ENCODE measurements at places on chromosomes 1 and 21. TPM values are rescaled to one million over a fixed set of nuclear protein-coding genes. Genes with fewer than 3 reads are reported as not detected.

DNA sequence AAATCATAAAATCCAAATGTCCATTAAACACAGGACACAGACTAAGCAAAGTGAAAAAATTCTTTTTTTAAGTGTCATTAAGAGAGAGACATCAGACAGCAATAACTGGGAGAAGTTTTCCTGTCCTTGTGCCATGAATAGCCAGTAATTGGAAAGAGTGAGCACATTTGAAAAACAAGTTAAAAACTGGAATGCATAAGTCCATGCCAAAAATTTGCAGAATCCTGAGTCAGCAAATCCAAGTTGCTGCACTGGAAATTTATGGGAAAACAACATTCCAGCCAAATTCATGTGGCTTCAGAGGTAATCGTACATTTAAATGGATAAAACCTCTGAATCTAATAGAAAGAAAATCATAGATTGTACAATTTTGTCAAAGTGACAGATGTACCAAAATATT, 291.4 kb downstream of the LRRC40 start:
- DNase-seq: peak; percentile 14
- H3K27ac ChIP-seq: no peak overlapping the region
- no peaks in the 10 kb centered on the region for H3K36me3 ChIP-seq
- no peaks in the 10 kb centered on the region for H3K27me3 ChIP-seq

GRCh38 chr1:231634323-231635013, 7.9 kb downstream of the DISC1 start:
- no peaks in the 10 kb centered on the region for H3K4me1 ChIP-seq
- DNase-seq: no peak
- H3K27me3 ChIP-seq: no peaks in the 10 kb centered on the region
- H3K27ac ChIP-seq: no peak overlapping the region
- H3K4me3 ChIP-seq: no peak overlapping the region
- H3K36me3 ChIP-seq: no peaks in the 10 kb centered on the region

- no peaks in the 10 kb centered on the region for H3K36me3 ChIP-seq
- no peak overlapping the region for H3K4me3 ChIP-seq
- no peaks in the 10 kb centered on the region for H3K4me1 ChIP-seq
Measured at GRCh38 chr1:118210723-118211110, 25.7 kb upstream of the SPAG17 start.

GRCh38 chr1:90919900-90920299, 101.9 kb downstream of the ZNF644 start:
- no peaks in the 10 kb centered on the region for H3K36me3 ChIP-seq
- no peak overlapping the region for H3K4me3 ChIP-seq
- no peak for DNase-seq
- peaks cover 14% of the 10 kb centered on the region for H3K4me1 ChIP-seq
- no peak overlapping the region for H3K27ac ChIP-seq

- no peaks in the 10 kb centered on the region for H3K27me3 ChIP-seq
- no peak for DNase-seq
Measured at GRCh38 chr21:27391990-27392389, 425.1 kb upstream of the ADAMTS5 start.

Gene SPRR4
- total RNA-seq: not detected

Gene S100A5
- not detected for total RNA-seq

Gene MYOG
- total RNA-seq: not detected

Measured in A673 (cell line).